ENCODE measurements at places on chromosomes 16 and 17. TPM values are rescaled to one million over a fixed set of nuclear protein-coding genes. Genes with fewer than 3 reads are reported as not detected.
A peak's percentile ranks its signal among the peaks of the same experiment; 100 is the strongest.

The TLCD2 gene
- total RNA-seq, result 2.9 TPM

The ZG16B gene
- total RNA-seq, result not detected

The NT5M gene
- total RNA-seq, result 2.4 TPM

The ITGA2B gene
- 1.2 TPM for total RNA-seq

The WFIKKN1 gene
- 42.8 TPM for total RNA-seq

The HAPSTR1 gene
- 79.7 TPM for total RNA-seq

The PPY gene
- total RNA-seq, result not detected

The TEX14 gene
- total RNA-seq, result 0.22 TPM

The TRIM37 gene
- 28.8 TPM for total RNA-seq

GRCh38 chr17:17463821-17464220 is 13.0 kb upstream of the MED9 start:
- H3K4me3 ChIP-seq, result no peak overlapping the region
- H3K27ac ChIP-seq, result no peak overlapping the region
- no peaks in the 10 kb centered on the region for H3K4me1 ChIP-seq
- DNase-seq, result no peak
- peaks cover 12% of the 10 kb centered on the region for H3K27me3 ChIP-seq

GRCh38 chr17:51422634-51423033 is 162.3 kb downstream of the UTP18 start:
- DNase-seq, result no peak
- H3K4me1 ChIP-seq, result no peaks in the 10 kb centered on the region
- H3K27me3 ChIP-seq, result peaks cover 21% of the 10 kb centered on the region
- no peaks in the 10 kb centered on the region for H3K36me3 ChIP-seq

- peaks cover 54% of the 10 kb centered on the region for H3K4me1 ChIP-seq
- H3K27me3 ChIP-seq, result no peaks in the 10 kb centered on the region
- H3K27ac ChIP-seq, result peak overlapping the region; percentile 91
- H3K4me3 ChIP-seq, result peak overlapping the region; percentile 46
- no peaks in the 10 kb centered on the region for H3K36me3 ChIP-seq
These were observed 11.5 kb upstream of the RFFL start for GRCh38 chr17:35074711-35075707.

- peaks cover 9% of the 10 kb centered on the region for H3K4me1 ChIP-seq
- peak overlapping the region; percentile 98 for H3K4me3 ChIP-seq
- no peak for DNase-seq
- peaks cover 2% of the 10 kb centered on the region for H3K36me3 ChIP-seq
These were observed 681 bp upstream of the PLA2G15 start for GRCh38 chr16:68244481-68244902.

- DNase-seq, result no peak
- H3K4me1 ChIP-seq, result no peaks in the 10 kb centered on the region
- H3K36me3 ChIP-seq, result peaks cover 2% of the 10 kb centered on the region
- H3K4me3 ChIP-seq, result no peak overlapping the region
These were observed 31.3 kb upstream of the NAT9 start for GRCh38 chr17:74807441-74807840.

DNA sequence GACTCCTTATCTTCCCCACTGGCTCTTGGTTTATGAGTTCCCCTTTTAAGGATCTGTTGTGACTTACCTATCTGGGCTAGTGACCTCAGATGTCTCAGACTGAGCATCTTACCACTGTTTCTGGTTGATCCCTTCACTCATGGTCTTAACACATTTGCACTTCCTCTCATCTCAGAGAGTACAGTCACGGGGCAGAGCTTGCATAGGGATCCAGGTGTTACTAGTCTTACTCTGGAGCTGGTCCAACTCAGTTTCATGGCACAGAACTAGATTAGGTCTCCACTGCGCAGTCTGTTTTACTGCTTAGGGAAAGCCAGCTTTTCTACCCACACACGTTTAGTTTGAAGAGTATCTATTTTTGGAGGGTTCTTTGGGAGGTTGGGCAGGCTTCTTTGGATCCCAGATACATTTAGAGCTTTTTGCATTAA is 10.2 kb downstream of the GABARAPL2 start:
- H3K27me3 ChIP-seq, result no peaks in the 10 kb centered on the region
- DNase-seq, result no peak
- no peak overlapping the region for H3K27ac ChIP-seq
- peaks cover 24% of the 10 kb centered on the region for H3K36me3 ChIP-seq
- no peak overlapping the region for H3K4me3 ChIP-seq

DNA sequence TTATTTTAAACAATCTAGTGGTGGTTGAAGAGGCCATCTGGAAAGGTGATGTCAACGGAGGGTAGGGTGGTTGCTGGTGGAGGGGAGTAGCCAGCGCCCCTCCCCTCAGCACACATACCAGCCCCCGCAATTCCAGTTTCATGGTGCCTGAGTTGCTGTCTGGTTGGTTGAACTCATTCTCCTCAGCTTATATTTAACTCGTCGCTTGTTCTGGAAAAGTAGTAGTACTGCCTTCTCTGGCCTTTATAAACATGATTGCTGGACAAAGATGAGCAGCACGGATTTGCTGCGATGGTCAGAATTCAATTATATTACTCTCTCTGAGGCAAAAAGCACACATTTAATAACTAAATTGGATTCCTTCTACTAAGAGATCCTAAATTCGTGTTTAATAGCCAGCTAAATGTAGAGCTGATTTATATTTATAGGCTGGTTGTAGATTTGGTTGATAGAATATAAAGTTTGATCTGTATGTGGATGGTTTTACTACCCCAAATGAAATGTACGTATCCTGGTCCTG is 238.0 kb upstream of the TBX2 start:
- no peak overlapping the region for H3K4me3 ChIP-seq
- no peak for DNase-seq
- H3K36me3 ChIP-seq, result peaks cover 2% of the 10 kb centered on the region
- peaks cover 38% of the 10 kb centered on the region for H3K4me1 ChIP-seq
- no peaks in the 10 kb centered on the region for H3K27me3 ChIP-seq

DNA sequence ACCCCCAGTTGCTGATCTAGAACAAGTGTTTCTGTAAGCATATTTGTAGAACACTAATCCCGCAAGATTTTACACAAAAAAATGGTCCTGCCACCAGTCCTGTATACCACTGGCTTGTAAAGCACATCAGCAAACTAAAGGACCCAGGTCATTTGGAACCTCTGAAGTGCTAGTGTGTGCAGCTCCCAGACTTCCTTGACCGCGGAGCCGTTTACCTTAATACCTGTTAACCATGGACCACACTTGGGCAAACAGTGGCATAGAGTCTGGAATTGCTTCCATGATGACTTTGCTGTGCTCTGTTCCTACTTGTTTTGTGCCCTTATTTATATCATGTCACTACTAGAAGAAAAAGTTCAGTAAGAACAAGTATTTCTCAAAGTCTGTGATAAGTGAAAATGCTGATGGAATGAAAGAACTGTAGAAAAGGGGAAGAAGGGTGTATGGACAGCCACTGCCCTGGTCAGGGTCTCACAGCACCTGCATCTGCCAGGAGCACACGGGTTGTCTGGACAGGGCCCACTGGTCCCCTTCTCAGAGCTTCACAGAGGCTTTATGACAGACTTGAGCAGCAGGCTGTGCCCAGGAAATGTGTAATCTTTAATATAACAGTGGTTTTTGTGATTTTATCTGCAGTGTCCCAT is 29.3 kb downstream of the ALDH3A2 start:
- no peak for DNase-seq
- H3K27ac ChIP-seq, result no peak overlapping the region
- no peaks in the 10 kb centered on the region for H3K27me3 ChIP-seq
- H3K36me3 ChIP-seq, result peaks cover 49% of the 10 kb centered on the region
- H3K4me1 ChIP-seq, result no peaks in the 10 kb centered on the region
- H3K4me3 ChIP-seq, result no peak overlapping the region

GRCh38 chr16:81758376-81758775 is 20.7 kb upstream of the PLCG2 start:
- no peaks in the 10 kb centered on the region for H3K27me3 ChIP-seq
- no peak for DNase-seq
- H3K27ac ChIP-seq, result no peak overlapping the region
- no peaks in the 10 kb centered on the region for H3K36me3 ChIP-seq

- no peaks in the 10 kb centered on the region for H3K4me1 ChIP-seq
- peaks cover 4% of the 10 kb centered on the region for H3K27me3 ChIP-seq
- H3K27ac ChIP-seq, result no peak overlapping the region
- no peak overlapping the region for H3K4me3 ChIP-seq
- H3K36me3 ChIP-seq, result no peaks in the 10 kb centered on the region
These were observed 271.4 kb downstream of the MAF start for GRCh38 chr16:79329166-79329521.

DNA sequence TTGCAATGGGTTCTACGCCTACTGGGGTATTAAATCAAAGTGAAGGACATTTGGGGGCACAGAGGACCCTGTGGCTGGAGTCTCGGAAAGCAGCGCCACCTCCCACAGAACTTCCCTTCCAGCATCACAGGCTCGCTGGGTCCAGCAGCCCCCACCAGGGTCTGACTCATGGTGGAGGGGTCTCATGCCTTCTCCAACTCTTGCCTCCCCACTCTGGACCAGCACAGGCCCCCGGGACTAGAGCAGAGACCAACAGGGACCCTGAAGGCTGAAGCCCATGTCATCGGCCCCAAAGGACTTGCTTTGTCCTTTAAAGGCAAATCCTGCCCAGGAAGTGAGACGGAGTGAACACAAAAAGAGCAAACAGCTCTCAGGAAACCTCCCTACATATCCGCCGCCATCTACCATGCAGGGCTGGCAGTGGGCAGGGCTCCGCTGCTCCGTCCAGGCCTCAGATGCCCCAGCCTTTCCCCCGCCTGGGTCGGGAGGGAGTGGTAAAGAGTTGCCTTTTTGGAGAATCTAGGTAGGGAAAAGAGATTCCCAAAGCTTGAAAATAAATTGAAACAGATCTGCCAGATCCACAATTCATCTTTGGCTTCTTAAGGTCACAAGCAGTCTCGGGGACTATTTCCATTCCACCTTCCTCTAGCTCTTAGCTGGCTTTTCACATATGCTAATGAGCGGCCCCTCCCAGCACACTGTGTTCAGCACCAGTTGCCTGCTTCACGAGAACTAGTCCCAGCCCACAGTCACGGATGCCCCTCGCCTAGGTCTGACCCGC is 2.1 kb upstream of the GPRC5C start:
- peak overlapping the region; percentile 100 for H3K27ac ChIP-seq
- H3K4me3 ChIP-seq, result peak overlapping the region; percentile 90
- DNase-seq, result no peak
- no peaks in the 10 kb centered on the region for H3K36me3 ChIP-seq
- H3K27me3 ChIP-seq, result no peaks in the 10 kb centered on the region
- peaks cover 46% of the 10 kb centered on the region for H3K4me1 ChIP-seq

DNA sequence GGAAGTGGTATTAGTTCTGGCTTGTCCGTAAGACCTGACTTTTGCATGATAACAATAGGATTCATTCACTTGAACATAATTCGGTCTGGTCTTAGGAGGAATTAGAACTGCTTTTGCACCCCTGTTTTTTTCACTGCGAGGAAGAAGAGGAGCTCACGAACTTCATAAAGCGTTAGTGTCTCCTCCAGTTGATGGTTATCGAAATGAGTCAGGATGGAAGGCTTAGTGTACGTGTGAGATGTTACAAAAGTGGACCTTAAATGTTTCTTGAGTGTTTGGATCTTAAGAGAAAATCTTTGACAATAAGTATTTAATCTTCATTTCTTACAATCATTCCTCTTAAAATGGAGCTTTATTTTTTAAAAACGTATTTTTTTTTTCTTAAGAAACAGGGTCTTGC is 52.8 kb downstream of the USP10 start:
- H3K36me3 ChIP-seq, result no peaks in the 10 kb centered on the region
- no peak overlapping the region for H3K4me3 ChIP-seq
- DNase-seq, result no peak

DNA sequence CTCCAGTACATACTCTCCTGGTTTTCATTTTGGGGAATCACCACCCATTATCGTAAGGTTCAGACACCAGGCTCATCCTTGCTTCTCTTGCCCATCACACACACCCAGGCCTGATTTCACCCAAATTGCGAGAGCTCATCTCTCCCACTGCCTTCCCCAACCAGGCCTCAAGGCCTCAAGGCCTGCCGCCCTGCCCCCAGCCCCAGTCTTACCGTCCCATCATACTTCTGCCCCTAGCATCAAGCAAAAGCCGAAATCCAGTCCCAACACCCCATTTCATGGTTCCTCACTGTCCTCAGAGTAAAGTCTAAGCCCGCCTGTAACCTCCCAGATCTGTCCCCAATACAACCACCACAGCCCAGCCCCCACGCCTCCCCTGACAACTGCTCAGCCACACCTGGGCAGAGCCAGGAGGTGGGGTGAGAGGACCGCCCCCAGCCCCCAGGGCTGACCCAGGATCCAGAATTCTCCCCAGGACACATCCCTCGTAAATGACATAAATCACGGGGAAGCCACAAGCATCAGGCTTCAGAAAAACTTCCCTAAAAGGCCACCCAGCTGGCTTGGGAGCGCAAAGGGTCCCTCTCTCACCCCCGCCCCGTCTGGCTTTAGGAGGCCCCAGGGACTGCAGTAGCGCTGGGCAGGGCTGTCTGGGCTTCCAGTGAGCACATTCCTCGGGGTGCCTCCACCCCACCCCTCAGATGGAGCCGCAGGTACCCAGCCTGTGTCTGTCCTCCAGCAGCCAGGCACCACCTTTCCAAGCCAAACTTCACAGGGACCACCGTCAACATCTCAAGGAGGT is 9.6 kb upstream of the P2RX1 start:
- no peak overlapping the region for H3K4me3 ChIP-seq
- H3K27ac ChIP-seq, result peak overlapping the region; percentile 11
- H3K36me3 ChIP-seq, result no peaks in the 10 kb centered on the region
- no peak for DNase-seq

- no peaks in the 10 kb centered on the region for H3K27me3 ChIP-seq
- H3K36me3 ChIP-seq, result peaks cover 17% of the 10 kb centered on the region
- no peak overlapping the region for H3K27ac ChIP-seq
- peaks cover 13% of the 10 kb centered on the region for H3K4me1 ChIP-seq
These were observed 756 bp downstream of the KLHL11 start for GRCh38 chr17:41864498-41864835.
